ENCODE measurements at places on chromosomes 3 and 15.
A peak's percentile ranks its signal among the peaks of the same experiment; 100 is the strongest.

DNA sequence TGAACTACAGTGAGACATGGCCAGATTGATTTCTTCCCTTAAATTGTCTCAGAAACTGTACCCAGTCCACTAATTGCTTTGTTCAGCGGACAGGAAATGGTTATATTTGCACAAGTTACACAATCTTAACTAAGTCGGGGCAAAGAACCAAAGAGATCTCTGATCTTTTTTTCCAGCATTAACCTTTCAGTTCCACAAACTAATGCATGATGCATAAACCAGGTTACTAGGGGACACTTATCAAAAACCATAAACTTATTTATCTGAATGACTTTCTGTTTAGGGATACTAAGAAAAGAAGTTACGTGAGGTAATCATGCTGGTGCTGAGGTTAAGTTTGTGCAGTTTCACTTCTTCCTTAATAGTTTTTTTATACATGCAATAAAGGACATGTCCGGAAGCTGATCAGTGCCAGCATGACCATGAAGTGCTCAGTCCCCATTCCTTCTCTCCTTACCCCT lies 22.4 kb downstream of the FNDC3B start:
- DNase-seq = no peak

DNA sequence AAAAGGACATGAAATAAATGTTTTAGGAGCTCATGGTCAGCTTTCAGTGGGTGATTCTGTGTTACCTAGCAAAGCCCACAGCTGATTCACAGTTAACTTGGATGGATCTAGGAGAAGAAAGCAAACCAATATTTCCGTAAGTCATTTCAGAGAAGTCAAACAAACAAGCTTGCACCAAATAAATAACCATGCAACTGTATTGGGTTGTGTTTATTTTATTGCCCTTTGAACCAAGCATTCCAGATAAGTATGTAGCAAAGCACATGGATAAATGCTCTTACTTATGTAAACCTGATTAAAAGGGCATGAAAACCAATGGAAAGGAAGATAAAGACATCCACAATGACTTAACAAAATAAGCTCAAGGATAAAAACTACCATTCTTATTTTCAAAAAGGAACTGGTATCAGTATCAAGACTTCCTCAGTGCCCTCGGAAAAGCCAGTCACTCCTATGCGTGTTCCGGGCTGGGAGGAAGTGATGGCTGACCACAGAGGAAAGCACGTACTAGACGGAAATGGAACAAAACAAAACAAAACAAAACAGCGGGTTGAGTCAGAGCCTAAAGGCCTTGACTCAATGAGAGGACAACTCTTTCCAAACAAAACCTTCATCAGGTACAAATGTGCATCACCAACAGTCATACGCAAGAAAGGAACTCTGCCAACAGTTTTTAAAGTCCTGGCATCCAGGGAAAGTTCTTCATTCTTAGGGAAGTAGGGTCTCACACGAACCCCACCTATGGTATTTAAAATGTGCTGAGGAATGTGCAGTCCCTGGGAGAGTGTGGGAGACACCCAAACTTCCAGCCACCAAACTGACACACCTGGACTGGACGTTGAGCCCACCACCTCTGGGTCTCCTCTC lies 103.3 kb downstream of the SNRK start:
- DNase-seq = peak; percentile 55

DNA sequence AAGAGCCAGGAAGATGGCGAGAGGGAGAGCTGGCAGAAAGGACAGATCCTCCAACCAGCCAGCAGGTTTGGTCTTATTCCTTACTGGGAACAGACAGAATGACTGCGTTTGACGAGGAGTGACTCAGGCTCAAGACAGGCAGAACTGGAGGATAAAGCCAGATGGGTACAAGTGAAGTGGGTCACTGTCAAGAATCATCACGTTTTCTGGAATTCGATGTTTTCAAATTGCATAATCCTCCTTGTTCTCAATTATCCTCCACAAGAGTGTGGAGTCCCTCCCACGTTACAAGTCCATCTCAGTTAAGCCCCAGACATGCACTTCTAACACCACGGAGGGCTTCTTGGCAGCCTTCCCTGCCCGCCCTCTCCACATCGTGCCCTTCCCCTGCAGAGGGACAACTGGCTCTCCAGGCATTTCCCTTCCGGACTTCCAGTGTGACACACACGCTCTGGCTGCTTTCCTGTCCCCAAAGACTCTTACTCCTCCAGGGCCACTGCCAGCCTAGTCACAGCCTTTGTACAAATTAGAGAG lies 183.1 kb downstream of the CHST2 start:
- DNase-seq = no peak

GRCh38 chr15:74821091-74821789 lies 5.2 kb upstream of the CPLX3 start:
- no peak for DNase-seq

DNA sequence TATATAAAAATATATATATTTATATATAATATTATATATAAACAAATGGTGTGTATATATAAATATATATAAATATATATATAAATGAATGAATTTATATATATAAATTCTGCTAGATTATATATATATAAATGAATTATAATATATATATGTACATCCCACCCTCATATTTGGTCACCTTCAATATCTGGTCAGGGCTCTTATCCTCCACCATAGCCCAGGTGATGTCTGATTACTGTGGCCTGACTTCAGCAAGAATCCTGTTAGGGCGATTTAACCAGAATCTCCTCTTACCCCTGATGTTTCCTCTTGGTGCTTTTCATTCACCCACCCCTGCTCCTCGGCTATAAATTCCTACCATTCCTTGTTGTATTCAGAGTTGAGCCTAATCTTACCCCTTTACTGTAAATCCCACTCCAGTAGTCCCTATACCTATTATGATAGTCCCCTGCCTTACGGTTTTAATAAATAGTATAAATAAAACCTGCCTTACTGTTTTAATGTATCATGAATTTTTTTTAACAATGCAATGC lies 439.6 kb downstream of the PLOD2 start:
- no peak for DNase-seq

- no peak for DNase-seq
These were observed 30.9 kb downstream of the C3orf18 start for GRCh38 chr3:50536471-50537180.

GRCh38 chr3:99319450-99319849 lies 318.9 kb upstream of the COL8A1 start:
- no peak for DNase-seq

GRCh38 chr3:197830967-197831313 lies 39.9 kb downstream of the LRCH3 start:
- DNase-seq = no peak

- DNase-seq = no peak
These were observed 407.3 kb upstream of the PPP2R3A start for GRCh38 chr3:135558150-135558783.
